ENCODE measurements at places on chromosomes 13 and 19. TPM values are rescaled to one million over a fixed set of nuclear protein-coding genes. Genes with fewer than 3 reads are reported as not detected.

The C19orf25 gene
- 32.2 TPM for total RNA-seq

The ADPRHL1 gene
- total RNA-seq, result 2.0 TPM

The ZNF208 gene
- total RNA-seq, result 3.0 TPM

The SOHLH2 gene
- not detected for total RNA-seq

The ZNF615 gene
- total RNA-seq, result 8.7 TPM

The CEACAM6 gene
- 1,560 TPM for total RNA-seq

- DNase-seq, result peak; percentile 50
- no peaks in the 10 kb centered on the region for H3K36me3 ChIP-seq
These were observed 32.6 kb upstream of the GATAD2A start for GRCh38 chr19:19372656-19373416.

GRCh38 chr19:32676186-32676894 lies 692 bp downstream of the RGS9BP start:
- H3K4me1 ChIP-seq, result peaks cover 49% of the 10 kb centered on the region
- DNase-seq, result no peak
- H3K4me3 ChIP-seq, result peak overlapping the region; percentile 94
- H3K27me3 ChIP-seq, result peaks cover 41% of the 10 kb centered on the region
- H3K36me3 ChIP-seq, result no peaks in the 10 kb centered on the region

- no peaks in the 10 kb centered on the region for H3K36me3 ChIP-seq
- H3K27ac ChIP-seq, result no peak within 1 kb of the TSS
- no peak within 1 kb of the TSS for H3K4me3 ChIP-seq
- DNase-seq, result no peak
- H3K27me3 ChIP-seq, result no peaks in the 10 kb centered on the region
- H3K4me1 ChIP-seq, result peaks cover 5% of the 10 kb centered on the region
These were observed at the start of gene FSD1 for GRCh38 chr19:4304538-4305256. Gene FSD1, plus strand, starts transcription at chr19:4304598. Its CDS starts 149 bp downstream, at chr19:4304747.

GRCh38 chr13:110511509-110512181 lies 49.9 kb downstream of the RAB20 start:
- H3K36me3 ChIP-seq, result peaks cover 3% of the 10 kb centered on the region
- no peak overlapping the region for H3K4me3 ChIP-seq
- no peak for DNase-seq
- no peak overlapping the region for H3K27ac ChIP-seq
- peaks cover 9% of the 10 kb centered on the region for H3K4me1 ChIP-seq

DNA sequence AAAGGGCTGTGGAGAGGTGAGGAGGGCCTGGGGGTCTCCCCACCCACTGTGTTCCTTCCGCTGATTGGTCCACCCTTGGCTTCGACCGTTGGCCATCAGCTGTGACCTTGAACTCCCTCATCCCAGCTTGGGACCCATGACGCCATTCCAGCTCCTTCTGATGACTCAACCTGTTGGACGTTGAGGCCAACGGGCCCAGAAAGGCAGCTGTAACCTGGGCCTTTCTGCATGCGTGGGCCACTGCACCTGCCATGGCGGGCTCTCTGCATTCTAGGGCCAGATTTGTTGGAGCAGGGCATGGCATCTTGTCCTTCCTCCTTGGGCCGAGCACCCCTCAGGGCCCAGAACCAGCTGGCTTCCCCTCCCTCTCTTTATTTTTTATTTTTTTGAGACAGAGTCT lies 30.2 kb downstream of the PEX11G start:
- no peaks in the 10 kb centered on the region for H3K4me1 ChIP-seq
- H3K36me3 ChIP-seq, result peaks cover 100% of the 10 kb centered on the region
- H3K4me3 ChIP-seq, result no peak overlapping the region
- no peak overlapping the region for H3K27ac ChIP-seq
- DNase-seq, result no peak

GRCh38 chr13:105389373-105389772 lies 1146.1 kb downstream of the EFNB2 start:
- no peaks in the 10 kb centered on the region for H3K4me1 ChIP-seq
- H3K4me3 ChIP-seq, result no peak overlapping the region
- no peak for DNase-seq
- H3K36me3 ChIP-seq, result no peaks in the 10 kb centered on the region

DNA sequence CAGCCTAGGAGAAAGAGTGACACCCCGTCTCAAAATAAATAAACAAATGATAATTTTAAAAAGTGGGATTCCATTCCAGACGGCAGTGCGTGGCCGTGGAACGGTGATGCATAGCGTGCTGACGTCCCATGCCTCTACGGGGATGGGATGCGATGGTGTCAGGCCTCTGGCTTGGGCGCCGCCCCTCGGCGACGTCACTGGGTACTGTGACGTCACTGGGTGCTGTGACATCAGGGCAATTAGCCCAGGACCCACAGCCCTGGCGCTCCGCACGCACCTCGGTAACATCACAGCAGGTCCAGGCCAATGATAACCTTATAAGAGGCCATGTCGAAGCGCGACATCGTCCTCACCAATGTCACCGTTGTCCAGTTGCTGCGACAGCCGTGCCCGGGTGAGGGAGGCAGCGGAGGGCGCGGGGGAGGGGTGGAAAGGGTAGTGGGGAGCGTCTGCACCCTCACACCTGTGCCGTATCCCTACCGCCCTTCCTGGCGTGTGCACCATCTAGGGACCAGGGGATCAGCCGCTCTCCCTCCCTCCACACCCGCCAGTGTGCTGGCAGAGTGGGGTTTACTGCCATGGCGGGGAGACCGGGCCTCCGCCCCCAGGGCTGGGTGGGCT lies at the start of gene GAPDHS:
GAPDHS (plus strand) TSS at position 256 of the 621 bp plus-strand sequence; CDS start at position 328, 72 bp downstream.
- no peak within 1 kb of the TSS for H3K27ac ChIP-seq
- H3K4me3 ChIP-seq, result no peak within 1 kb of the TSS
- no peaks in the 10 kb centered on the region for H3K36me3 ChIP-seq

- peaks cover 26% of the 10 kb centered on the region for H3K36me3 ChIP-seq
- H3K4me3 ChIP-seq, result peak overlapping the region; percentile 97
- DNase-seq, result peak; percentile 75
- H3K4me1 ChIP-seq, result peaks cover 72% of the 10 kb centered on the region
- H3K27me3 ChIP-seq, result peaks cover 15% of the 10 kb centered on the region
These were observed 750 bp upstream of the GPR108 start for GRCh38 chr19:6737873-6738786.

DNA sequence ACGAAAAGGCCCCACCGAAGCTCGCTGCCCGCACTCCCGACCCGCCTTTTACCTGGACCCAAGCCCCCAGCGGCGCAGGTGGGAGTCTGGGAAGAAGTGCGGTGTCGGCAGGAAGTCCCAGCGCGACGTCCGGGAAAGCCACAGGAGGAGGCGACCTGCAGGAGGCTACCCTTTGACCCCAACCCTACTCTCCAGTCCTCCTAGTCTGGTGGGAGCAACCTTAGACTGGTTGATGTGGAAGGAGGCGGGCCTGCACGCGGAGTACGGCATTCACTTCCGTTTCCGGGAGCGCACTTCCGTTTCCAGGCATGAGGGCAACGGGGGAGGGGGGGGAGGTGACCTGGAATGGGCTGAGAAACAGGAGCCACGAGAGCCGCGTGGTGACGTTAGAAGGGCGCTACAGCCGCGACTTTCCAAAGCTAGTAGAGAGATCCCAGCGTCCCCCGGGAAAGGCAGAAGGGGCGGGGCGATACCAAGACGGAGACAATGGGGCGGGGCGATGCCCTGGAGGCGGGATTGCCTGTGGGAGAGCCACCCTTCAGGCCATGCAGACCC lies 28.5 kb downstream of the ZNF266 start:
- H3K27ac ChIP-seq, result no peak overlapping the region
- DNase-seq, result peak; percentile 77
- peaks cover 1% of the 10 kb centered on the region for H3K36me3 ChIP-seq
- H3K4me1 ChIP-seq, result no peaks in the 10 kb centered on the region

DNA sequence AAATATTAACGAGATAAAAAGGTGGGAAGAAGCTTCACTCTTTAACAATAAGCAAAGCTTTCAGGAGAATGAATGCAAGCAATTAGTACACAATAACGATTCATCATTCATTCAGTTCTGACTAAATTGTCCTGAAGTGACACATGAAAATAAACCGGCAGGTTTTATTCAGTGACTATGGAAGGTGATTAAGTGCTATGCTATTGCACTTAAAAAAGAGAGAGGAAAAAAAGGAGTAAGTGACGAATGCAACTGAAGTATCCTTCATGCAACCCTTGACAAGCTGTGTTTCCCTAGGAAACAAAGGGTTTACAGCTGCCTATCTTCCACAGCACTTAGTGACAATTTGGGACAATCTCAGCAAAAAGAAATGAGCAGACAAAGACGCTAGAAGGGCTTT lies 1.4 kb downstream of the LIG4 start:
- no peaks in the 10 kb centered on the region for H3K4me1 ChIP-seq
- peak overlapping the region; percentile 43 for H3K4me3 ChIP-seq
- H3K36me3 ChIP-seq, result peaks cover 20% of the 10 kb centered on the region
- no peak for DNase-seq

DNA sequence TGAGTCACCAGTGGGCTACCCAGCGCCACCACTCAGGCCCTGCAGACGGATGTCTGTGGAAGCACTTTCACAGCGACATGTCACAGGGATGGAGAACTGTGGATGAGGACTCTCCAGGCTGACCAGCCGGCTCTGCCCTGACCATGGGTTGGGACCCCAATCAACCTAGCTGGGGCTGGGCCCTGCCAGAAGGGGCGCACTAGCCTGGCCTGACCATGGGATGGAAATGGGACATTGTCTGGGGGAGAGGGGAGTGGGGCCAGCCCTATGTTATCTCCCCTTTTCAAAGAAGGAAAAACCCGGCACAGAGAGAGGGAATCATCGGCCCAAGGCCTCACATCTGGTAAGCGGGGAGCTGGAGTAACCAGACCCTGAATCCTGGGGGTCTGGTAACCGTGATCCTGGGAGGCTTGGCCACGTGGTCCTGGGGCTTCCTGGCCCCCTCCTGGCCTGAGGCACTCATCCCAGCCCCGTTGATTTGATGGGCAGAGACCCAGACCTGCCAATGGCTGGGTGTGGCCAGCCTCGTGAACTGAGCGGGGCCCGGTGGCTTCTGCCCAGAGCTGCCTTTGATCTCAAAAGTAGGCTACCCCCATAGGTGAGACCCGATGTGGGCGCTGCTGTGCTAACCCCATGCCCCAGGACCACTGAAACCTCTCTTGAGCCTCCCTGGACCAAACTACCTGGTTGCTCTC lies 11.2 kb upstream of the SLC7A10 start:
- H3K4me3 ChIP-seq, result no peak overlapping the region
- H3K36me3 ChIP-seq, result no peaks in the 10 kb centered on the region
- no peak for DNase-seq
- no peaks in the 10 kb centered on the region for H3K4me1 ChIP-seq

- H3K4me1 ChIP-seq, result no peaks in the 10 kb centered on the region
- no peak overlapping the region for H3K27ac ChIP-seq
- H3K27me3 ChIP-seq, result no peaks in the 10 kb centered on the region
- no peak overlapping the region for H3K4me3 ChIP-seq
- no peak for DNase-seq
- H3K36me3 ChIP-seq, result no peaks in the 10 kb centered on the region
These were observed 35.3 kb upstream of the SLC10A2 start for GRCh38 chr13:103101500-103101899.

DNA sequence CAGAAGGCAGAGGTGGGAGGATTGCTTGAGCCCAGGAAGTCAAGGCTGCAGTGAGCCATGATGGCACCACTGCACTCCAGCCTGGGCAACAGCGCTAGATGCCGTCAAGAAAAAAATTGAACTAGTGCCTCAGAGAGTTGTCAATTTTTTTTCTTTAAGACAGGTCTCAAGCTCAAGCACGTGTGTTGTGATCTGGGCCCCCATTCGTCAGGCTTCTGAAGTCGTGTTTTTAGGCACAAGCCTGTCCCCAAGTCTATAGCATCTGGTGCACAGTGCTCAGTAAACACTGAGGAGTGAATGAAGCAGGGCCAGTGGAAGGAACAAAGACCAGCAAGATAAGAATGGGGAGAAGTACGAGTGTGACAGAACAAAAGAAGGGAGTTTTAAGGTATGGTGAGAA lies 23.7 kb upstream of the LAMP1 start:
- H3K4me1 ChIP-seq, result peaks cover 4% of the 10 kb centered on the region
- H3K27me3 ChIP-seq, result no peaks in the 10 kb centered on the region
- peak overlapping the region; percentile 77 for H3K27ac ChIP-seq
- no peak for DNase-seq

DNA sequence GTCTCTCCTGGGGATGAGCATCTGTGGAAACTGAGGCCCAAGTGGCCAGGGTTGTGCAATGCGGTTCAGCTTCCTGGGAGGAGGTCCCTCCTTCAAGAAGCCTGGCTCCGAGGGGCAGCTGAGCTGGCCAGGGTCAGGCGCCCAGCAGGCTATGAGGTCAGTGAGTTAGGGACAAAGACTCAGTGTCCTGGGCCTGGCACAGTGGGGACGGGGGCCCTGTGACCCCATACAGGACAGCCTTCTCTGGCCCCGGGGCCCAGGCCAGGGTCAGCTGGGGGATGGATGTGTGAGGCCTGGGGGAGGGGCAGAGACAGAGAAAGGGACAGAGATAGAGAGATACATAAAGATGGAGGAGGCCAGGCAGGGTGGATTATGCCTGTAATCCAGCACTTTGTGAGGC lies 3.0 kb upstream of the IL12RB1 start:
- peak overlapping the region; percentile 97 for H3K27ac ChIP-seq
- H3K4me3 ChIP-seq, result no peak overlapping the region
- H3K27me3 ChIP-seq, result no peaks in the 10 kb centered on the region
- H3K4me1 ChIP-seq, result peaks cover 63% of the 10 kb centered on the region

- no peaks in the 10 kb centered on the region for H3K4me1 ChIP-seq
- H3K27me3 ChIP-seq, result no peaks in the 10 kb centered on the region
These were observed 17.1 kb upstream of the VWA8 start for GRCh38 chr13:41978007-41978406.

DNA sequence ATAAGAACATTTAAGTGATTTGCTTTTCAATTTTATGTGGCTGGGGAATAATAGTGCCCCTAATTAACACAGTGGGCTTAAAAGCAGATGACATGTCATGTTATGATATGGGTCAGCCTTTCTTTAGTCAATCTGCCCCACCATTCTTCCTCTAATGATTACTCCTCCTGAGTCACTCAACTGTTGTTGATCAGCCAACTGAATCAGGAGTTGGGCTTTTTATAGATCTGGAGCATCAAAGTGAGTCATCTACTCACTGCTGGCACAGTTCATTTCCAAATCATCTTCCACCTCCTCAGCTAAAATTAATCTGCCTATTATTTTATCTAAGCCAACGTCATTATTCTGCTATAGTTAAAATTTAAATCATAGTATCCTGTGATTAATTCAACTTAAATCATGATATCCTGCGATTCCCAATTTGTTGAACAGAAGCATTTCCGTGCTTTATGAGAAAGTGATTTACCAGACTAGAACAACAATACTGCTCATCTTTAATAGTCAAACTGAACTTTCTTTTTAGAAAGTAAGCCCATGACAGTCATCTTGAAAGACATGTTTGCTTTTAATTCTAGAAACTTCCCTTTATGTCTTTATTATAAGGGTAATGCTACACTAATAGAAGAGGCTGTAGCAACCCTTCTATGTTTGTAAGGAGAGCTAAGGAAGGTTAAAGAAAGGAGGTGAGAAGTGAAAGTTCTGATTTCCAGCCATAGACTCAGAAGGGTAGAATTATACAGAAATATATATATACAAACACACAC lies 551.4 kb downstream of the TBC1D4 start:
- no peak overlapping the region for H3K27ac ChIP-seq
- H3K4me3 ChIP-seq, result no peak overlapping the region
- H3K4me1 ChIP-seq, result no peaks in the 10 kb centered on the region
- H3K27me3 ChIP-seq, result no peaks in the 10 kb centered on the region
- no peak for DNase-seq
- no peaks in the 10 kb centered on the region for H3K36me3 ChIP-seq

GRCh38 chr13:46963904-46964303 lies 67.1 kb upstream of the HTR2A start:
- H3K4me1 ChIP-seq, result no peaks in the 10 kb centered on the region
- DNase-seq, result no peak
- H3K36me3 ChIP-seq, result no peaks in the 10 kb centered on the region
- no peak overlapping the region for H3K4me3 ChIP-seq
- H3K27me3 ChIP-seq, result no peaks in the 10 kb centered on the region
- H3K27ac ChIP-seq, result no peak overlapping the region

Data from left lung (tissue), 14 donors.